ENCODE measurements at places on chromosomes 1 and 21.

DNA sequence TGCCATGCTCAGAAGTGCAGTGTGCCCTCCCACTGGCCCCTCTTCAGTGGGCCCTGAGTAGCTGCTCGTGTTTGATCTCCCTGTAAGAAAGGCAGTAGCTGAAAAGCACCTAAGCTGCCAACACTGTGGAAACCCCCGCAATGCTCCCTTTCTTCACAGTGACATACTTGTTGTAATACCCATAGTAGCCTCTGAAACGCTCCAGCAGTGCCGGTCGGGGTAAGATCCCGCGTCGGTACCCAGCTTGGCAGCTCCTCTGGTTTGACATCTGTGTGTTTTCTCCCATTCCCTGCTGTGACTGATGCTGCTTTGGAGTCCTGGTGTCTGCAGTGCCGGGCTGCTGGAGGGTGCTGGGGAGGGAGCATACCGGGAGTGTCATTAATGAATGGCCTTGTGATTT is 3.6 kb downstream of the CHAF1B start:
- no peak for DNase-seq

DNA sequence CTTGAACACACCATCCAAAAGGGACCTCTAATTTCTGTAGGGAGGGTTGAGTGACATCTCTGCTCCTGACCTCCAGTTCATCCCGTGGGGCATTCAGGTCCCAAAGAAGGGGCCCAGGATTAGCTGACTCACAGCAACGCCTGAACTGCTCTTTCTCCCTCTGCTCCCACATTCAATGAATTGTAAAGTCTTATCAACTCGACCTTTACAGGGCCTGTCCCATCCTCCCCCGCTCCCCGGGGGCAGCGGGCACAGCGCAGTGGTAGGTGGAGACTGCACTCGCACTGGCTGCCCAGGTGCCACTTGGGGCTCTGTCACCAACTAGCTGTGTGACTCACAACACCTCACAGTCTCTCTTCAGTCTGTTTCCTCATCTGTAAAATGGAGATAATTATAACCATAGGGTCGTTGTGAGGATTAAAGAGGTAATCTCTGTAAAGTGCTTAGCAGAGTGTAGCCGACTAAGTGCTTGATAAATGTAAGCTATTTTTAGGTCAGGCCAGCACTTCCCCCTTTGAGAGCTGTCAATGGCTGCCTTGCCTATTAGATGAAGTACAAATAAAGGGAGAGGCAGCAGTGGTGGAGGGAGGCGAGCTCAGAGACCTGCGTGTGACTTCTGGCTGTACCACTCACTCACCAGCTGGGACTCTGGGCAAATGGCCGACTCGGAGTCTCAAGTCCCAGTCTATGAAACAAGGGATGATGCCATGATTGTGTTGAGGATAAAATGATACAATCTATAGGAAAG is 637 bp upstream of the MYBPHL start:
- peak; percentile 24 for DNase-seq

- no peak for DNase-seq
Observed at GRCh38 chr1:28102189-28102588, 13.8 kb upstream of the EYA3 start.

GRCh38 chr1:152533327-152533938 is 19.2 kb downstream of the CRCT1 start:
- peak; percentile 76 for DNase-seq

DNA sequence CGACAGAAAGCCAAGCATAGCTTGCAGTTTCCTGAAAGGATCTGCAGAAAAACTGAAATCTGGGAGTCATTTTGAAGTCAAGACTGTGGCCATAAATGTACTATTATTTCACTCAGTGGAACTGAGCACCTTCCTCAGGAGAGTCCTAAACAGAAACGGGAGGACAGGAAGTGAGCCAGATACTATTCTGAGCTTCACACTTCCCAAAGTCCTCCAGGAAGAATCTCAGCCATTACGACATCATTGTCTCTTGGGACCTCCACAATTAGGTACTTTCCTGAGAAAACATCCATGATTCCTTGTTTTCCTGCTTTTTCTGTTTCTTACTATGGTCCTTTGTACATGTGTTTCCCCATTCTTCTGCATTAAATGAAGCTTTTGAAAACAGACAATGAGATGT is 299.2 kb upstream of the USP25 start:
- DNase-seq, result no peak

- no peak for DNase-seq
Observed at GRCh38 chr1:54882519-54882918, 4.5 kb downstream of the DHCR24 start.

DNA sequence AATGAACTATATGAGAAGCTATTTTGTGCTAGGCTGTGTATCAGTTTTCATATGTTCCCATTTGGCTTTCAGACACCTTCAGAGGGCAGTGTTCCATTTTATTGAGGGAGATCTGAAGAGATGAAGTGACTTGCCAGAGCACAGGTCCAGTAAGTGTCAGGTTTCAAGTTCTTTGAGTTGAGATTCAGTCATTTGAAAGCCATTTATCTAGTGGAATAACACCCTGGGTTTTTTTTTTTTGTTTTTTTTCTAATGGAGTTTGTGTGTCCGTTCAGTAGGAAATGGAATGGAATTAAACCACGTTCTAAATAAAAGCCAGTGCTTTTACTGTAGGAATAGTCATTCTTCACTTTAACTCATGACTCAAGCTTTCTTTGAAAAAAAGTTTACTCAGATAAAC is 652.9 kb upstream of the USP24 start:
- no peak for DNase-seq

GRCh38 chr1:27135541-27136235 is 19.2 kb downstream of the SLC9A1 start:
- DNase-seq, result peak; percentile 44

DNA sequence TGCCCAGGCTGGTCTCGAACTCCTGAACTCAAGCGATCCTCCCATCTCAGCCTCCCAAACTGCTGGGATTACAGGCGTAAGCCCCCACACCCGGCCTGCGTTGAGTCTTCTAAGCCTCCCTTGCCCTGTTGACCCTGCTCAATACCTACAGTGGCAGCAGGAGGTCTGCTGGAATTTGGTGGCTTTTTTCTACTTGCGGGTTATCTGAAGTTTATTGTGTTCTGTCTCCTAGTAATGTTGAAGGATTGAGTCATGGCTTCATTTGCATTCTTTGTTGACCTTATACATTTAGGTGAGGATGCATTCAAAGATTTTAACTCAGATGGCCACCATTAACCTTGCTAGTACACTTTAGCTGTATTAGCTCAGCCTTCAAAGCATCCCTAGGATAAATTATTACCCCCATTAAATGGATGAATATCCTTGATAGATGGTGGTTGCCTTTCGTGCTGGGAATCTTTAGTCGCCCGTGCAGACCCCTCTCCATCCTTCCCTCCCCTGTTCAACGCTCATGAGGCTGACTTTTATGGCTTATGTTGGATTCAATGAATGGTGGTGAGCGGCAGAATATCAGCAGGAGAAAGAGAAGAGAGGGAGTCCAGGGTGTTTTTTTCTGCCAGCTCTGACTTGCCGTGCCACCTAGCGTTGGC is 9.7 kb upstream of the NPPB start:
- DNase-seq, result no peak

- DNase-seq, result peak; percentile 78
Observed at GRCh38 chr1:65939636-65940035, 146.9 kb downstream of the PDE4B start.

DNA sequence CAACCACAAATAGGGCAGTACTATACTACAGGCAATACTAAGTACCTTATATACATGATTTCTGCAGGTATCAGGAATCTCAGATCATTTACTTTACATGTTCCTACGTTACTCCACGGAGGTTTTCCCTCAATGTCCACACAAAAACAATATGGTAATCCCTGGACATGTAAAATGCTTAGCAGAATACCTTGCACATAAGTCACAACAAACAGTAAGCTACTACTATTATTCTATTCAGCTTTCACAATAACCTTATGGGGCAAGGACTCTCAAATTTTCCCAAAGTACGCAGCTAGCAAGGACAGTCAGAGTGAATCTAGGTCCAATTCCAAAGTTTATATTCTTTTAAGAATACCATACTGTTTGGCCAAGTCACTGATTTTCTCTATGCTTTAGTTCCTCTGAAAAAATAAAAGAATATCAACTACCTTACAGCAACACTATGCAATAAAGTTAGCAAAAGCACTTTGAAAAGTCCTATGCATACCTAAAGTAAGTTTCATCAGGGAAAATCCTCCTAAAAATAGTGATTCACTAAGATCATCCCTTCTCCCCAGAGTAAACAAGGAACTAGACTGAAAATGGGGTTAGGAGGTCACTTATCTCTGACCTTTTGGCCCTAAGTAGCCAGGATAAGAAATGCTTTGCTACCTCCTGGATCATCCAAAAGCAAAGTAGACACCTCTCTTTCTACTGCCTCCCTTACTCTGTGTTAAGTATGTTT is 67.4 kb downstream of the LUZP1 start:
- DNase-seq, result peak; percentile 27

DNA sequence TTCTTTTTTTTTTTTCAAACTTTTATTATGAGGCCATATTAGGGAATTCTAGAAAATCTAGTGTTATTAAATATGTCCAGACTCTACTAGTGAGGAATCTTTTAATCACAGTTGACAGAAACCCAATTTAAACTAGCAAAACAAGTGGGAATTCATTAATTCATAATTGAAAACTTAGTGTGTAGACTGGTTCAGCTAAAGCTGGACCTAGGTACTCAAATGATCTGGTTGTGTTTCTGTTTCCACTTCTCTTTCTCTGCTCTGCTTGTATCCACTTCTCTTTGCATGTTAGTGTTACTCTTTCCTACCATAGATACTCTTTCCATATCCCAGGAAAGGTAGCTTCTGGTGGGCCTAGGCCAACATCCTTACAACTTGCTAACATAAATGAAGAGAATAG is 81.2 kb upstream of the HIVEP3 start:
- DNase-seq, result no peak

- peak; percentile 30 for DNase-seq
Observed at GRCh38 chr1:115099693-115100050, 10.4 kb upstream of the TSPAN2 start.

DNA sequence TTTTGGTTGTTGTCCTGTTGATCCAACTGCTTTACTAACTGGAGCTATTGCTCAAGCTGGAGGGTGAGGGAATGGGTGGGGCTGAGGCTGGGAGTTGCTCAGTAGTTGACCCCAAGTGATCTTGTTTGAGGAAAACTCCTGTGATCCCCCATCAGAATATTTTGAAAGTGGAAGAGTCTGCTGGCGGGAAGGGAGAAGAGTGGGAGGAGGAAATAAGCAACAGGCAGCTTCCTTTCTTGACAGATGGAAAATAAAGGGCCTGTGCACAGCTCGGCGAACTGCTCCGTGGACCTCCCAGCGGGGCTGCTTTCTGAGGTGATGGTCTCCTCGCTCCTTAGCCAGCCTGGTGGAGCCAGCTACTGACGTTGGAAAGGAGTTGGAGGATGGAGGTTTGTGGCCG is 199.1 kb upstream of the LMO4 start:
- DNase-seq, result no peak

GRCh38 chr1:29686012-29686930 is 449.9 kb downstream of the PTPRU start:
- no peak for DNase-seq

DNA sequence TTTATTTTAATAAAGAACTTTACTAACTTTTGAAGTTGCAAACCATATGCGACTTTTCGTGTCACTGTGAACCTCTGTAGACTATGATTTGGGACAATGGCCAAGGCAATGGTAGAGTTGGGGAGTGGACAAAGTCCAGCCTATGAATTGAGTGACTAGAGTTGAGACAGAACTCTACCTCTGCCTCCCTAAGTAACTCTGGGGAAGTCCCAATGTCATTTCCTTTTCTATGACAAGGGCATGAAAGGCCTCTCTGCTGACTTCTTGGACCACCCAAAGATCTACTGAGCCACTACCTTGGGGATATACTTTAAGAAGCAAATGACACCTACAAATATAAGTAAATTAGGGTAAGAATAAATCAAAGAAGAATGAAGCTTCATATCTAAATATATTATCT is 19.3 kb downstream of the BEND5 start:
- no peak for DNase-seq

DNA sequence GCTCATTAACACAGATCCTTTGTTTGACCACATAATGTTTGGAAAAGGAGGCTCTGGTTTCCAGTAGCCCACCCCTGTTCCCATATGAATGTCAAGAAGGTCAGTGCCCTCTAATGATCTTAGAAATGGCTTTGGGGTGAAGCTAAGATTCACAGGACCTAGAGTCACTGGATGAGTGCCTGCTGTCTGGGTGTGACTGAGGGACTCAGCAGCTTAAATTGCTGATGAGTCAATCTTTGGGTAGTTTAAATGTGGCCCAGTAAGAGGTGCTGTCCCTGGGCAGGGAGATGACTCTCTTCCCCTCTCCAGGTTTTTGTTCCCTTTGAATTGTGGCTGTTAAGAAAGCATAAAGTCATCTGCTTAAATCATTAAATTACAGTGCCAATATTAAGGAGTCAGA is 50.6 kb downstream of the L1TD1 start:
- peak; percentile 39 for DNase-seq

- no peak for DNase-seq
Observed at GRCh38 chr1:218694085-218694484, 348.9 kb downstream of the TGFB2 start.

DNA sequence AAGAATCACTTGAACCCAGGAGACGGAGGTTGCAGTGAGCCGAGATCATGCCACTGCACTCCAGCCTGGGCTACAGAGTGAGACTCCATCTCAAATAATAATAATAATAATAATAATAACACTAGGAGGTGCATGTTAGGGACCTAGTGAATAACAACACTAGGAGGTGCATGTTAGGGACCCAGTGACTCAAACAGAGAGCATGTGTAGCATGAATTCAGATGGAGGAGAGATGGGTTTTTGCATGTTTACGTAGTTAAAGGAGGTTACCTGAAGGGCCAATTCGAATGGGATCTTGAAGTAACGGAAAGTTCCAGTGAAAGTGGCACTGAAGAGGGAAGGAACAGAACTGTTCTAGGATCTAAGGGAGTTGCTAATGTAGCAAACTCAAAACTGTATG is 7.1 kb upstream of the KCNK1 start:
- no peak for DNase-seq

- peak; percentile 91 for DNase-seq
Observed at GRCh38 chr1:37808369-37809319, 636 bp upstream of the YRDC start.

DNA sequence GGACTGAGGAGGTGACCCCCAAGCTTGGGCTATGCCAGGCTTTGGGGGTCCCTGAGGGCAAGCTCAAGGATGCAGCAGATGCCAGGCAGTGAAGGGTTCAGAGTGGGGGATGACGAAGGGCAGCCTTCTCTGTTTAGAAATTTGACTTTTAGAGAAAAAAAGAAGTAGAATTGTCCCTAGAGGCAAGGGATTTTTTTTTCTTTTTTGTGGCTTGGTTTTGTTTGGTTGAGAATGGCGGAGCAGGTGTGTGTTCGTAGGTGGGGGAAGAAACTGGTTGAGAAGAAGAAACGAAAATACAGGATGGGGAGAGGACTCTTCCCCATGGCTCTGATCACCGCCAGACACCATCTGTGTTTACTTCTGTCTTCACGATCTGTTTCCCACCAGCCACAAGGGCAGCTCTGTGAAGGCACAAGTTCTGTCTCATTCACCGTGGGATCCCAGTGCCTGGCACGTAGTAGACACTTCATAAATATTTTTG is 8.2 kb downstream of the PLA2G5 start:
- DNase-seq, result no peak

GRCh38 chr1:66294707-66295370 is 239.1 kb upstream of the SGIP1 start:
- DNase-seq, result no peak

GRCh38 chr1:228408041-228408868 is 1.6 kb upstream of the TRIM11 start:
- DNase-seq, result no peak

GRCh38 chr1:56435434-56436262 is 143.7 kb downstream of the PLPP3 start:
- no peak for DNase-seq
